ENCODE measurements at places on chromosomes 1 and 21.

DNA sequence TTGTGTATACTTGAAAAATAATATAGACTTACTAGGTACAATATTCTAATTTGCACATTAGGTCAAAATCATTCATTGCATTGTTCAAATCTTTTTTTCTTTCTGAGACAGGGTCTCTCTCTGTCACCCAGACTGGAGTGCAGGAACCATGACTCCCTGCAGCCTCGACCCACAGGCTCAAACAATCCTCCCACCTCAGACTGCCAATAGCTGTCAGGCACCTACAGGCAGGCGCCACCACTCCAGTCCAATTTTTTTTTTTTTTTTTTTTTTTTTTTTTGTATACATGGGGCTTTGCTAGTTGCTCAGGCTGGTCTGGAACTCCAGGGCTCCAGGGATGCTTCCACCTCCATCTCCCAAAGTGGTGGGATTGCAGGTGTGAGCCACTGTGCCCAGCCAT, 656.9 kb downstream of the KCNT2 start:
- DNase-seq: no peak

- peak; percentile 74 for DNase-seq
These were observed 546 bp downstream of the POU2F1 start for GRCh38 chr1:167221126-167221737.

- no peak for DNase-seq
These were observed 217.1 kb upstream of the C1orf174 start for GRCh38 chr1:4117196-4117595.

GRCh38 chr1:209653915-209654351, 1.7 kb upstream of the LAMB3 start:
- peak; percentile 74 for DNase-seq

GRCh38 chr1:177392336-177392735, 221.6 kb downstream of the BRINP2 start:
- DNase-seq: no peak

- DNase-seq: no peak
These were observed 59.2 kb downstream of the SAMSN1 start for GRCh38 chr21:14486869-14487268.

- peak; percentile 55 for DNase-seq
These were observed 30.9 kb upstream of the TAL1 start for GRCh38 chr1:47262787-47263413.

GRCh38 chr1:54167422-54168139, 14.8 kb upstream of the CDCP2 start:
- DNase-seq: no peak

DNA sequence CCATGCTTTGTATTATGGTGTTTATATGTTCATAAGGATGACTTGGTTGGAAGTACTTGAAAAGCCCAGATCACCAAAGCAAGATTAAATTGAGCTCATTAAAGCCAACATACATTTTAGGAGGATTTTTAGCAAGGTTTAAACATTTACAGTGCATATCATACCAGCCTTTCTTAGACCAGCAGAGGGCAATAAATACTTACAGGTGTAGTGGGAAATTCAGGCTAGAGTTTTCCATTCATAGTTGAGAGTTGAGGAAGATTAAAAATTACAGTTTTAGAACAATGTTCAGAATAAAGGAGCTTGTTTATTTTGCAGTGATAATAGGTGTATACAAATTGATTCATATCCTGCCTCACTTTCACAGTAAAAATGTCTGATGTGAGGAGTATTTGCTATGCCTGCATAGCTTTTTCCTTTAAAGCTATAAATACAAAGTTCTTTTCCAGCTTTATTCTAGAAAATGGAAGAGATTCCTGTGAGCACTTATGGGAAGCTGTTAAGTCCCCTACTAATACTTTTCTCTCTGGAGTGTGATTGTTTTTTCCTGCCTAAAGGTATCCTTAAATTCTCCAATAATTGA, 35.3 kb downstream of the DTL start:
- peak; percentile 73 for DNase-seq

DNA sequence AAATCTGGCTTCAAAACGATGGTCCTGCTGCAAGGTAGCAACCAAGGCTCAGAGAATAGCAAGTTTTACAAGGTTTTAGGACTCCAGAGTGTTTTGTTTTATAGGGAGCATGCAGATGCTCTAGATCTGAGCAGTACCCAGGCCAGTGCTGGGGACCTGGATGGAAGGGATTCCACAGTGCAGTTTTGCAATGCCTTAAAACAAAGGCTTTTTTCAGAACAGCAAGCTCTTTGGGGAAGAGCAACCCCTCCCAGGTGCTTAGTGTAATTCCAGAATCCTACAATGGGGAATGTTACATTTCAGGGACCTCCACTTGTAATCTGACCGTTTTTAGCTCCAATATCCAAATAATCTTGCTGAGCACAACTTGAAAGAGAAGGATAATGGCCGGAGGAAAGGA, 6.7 kb downstream of the ROR1 start:
- no peak for DNase-seq

GRCh38 chr1:79554688-79555087, 548.2 kb upstream of the ADGRL4 start:
- DNase-seq: no peak

- DNase-seq: no peak
These were observed 105.0 kb downstream of the FNBP1L start for GRCh38 chr1:93552741-93553455.

DNA sequence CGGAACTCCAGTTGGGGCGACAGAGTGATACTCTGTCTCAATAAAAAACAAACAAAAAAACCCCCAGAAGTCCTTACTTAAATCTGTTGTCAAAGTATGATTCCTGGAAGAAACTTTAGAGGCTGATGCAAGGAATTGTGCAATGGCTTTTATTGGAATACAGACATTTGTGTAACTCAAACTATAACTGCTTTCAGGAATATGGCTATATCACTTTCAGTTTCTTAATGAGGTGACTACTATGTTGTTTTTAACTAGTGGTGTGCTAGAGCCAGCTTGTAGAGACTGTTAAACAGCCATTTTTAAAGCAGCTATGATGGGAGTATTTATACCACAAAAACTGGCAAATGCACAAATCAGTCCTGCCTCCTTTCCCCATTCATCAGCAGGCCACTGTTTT, 22.7 kb upstream of the DNAJC28 start:
- DNase-seq: no peak

DNA sequence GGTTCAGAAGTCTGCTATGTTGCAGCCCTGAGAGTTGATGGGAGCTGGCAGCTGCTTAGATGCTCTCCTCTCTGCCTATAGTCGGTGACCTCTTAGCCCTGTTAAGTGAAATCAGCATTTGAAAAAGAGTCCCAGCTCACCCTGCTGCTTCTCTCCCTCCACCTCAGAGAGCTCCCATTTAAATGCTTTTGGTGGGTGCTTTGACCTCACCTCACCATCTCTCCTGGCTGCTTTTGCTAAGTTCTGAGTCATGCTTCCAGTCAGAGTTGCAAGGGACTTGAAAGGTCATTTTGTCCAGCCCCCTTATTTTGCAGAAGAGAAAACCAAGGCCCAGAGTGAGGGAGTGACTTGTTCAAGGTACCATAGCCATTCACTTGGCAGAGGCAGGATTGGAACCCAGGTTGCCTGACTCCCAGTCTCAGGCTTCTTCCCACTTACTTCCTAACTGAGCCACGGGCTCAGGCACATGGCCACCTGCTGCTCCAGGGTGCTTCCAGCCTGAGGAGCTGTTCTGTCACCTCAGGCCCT, 3.3 kb downstream of the MAPKAPK2 start:
- no peak for DNase-seq

GRCh38 chr1:12617511-12617900, 504 bp downstream of the DHRS3 start:
- peak; percentile 66 for DNase-seq

- DNase-seq: peak; percentile 93
These were observed 12.1 kb upstream of the NES start for GRCh38 chr1:156689035-156689952.

GRCh38 chr1:41362357-41362721, 1.1 kb downstream of the FOXO6 start:
- DNase-seq: no peak

DNA sequence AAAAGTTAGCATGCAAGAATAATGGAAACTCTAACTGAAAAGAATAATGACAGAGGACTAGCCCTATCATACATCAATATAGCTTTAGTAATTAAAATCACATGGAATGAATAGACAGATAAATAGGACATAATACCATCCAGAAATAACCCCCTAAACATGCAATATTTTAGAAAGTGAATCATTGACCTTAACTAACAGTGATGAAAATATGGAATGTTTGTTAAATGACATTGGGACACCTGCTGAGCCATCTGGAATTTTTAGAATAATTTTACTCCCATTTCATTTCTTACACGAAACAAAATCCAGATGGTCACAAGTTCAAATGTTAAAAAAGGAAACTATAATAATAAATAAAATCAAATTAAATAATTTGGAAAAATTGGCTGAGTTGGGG, 53.1 kb upstream of the FMO3 start:
- DNase-seq: no peak

DNA sequence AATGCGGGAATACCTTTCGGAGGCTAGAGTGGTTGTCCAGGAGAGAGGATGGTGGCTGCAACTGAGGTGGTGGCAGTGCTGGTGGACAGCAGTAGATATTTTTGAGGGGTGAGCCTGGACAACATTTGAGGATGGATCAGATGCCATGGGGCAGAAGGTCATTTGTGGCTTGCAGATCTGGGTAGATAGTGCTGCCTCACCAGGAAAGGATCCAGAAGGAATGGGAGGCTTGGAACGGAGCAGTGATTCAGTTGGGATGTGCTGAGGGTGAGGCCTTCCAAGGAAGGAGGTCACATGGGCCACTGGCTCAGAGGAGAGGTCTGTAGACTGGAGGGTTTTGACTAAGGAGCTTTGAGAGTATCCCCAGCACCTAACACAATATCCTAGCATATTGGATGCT, 110.8 kb upstream of the KAZN start:
- DNase-seq: no peak

DNA sequence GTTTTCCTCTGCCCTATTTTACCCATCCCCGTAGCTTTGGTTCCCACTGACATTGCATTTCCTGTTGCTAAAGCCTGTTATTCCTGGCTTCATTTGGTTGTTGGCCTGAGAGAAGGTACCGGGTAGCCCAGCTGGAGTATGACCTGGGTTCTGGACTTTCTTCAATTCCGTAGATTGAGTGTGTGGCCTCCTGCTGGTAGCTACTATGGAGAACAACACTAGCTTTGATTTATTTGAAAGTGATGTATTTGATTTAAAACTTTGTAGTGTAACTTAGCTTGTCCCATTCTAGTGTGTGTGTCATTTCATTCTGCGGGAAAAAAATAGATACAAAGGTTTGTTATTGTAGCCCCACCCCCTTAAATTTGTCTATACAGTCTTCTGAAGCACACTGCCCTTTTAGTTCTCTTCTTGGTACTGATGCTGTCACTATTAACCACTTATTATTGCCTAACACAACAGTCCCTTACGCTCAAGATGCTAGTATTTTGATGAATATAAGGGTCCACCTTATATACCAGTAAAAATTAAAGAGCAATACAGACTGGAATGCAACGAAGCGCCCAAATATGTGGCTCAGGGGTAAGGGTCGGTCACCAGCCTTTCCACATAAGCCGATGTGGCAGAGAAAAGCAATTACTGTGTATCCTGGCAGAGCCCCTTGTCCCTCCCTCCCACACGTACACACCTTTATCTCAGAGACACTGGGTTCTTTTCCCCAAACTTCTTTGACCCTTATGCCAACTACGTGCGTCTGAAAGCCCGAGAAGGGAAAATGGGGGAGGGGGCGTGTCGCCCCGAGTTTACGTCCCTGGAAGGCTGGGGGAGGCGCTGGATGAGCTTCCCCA, 643 bp upstream of the MOV10 start:
- DNase-seq: peak; percentile 54

- DNase-seq: no peak
These were observed 3.5 kb downstream of the DNMT3L start for GRCh38 chr21:44258056-44258725.

GRCh38 chr1:156221986-156222692, 9.3 kb downstream of the PMF1 start:
- DNase-seq: no peak

DNA sequence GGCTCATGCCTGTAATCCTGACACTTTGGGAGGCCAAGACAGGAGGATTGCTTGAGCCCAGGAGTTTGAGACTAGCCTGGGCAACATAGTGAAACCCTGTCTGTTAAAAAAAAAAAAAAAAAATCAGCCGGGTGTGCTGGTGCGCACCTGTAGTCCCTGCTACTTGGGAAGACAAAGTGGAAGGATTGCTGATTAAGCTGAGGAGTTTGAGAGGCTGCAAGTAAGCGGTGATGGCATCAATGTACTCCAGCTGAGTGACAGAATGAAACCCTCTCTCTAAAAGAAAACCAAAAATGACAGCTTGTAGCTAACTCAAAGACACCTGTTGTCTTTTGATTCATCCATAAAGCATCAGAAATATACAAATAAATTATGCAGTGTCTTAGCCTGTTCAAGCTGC, 31.8 kb downstream of the SIPA1L2 start:
- DNase-seq: no peak

DNA sequence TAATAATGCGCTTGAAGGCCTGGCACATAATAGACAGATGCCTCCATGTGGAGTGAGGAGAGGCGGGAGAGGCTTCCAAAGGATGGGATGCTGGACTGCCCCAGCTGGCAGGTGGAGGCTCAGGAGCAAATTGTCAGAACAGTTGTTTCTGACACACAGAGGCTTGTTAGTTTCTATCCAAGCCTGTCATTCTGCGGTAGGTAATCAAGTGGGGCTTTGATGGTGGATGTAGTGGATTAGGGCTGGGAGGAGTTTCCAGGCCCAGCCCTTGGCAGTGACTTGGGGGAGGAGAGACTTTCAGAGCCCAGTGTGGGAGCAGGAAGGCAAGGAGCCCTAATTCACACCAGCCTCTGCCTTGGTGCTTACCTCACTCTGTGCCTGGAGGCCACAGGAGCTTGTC, 44.1 kb downstream of the FOXD2 start:
- no peak for DNase-seq

DNA sequence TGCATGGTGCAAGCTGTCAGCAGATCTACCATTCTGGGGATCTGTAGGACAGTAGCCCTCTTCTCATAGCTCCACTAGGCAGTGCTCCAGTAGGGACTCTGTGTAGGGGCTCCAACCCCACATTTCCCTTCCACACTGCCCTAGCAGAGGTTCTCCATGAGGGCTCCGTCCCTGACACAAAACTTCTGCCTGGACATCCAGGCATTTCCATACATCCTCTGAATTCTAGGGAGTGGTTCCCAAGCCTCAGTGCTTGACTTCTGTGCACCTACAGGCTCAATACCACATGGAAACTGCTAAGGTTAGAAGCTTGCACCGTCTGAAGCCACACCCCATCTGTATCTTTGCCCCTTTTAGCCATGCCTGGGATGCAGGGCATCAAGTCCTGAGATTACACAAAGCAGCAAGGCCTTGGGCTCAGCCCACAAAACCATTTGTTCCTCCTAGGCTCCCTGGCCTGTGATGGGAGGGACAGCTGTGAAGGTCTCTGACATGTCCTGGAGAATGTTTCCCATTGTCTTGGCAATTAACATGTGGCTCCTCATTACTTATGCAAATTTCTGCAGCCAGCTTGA, 117.0 kb upstream of the NFIA start:
- DNase-seq: no peak
